ENCODE measurements at places on chromosomes 4 and X.

GRCh38 chrX:7950865-7951264, 23.7 kb upstream of the PNPLA4 start:
- DNase-seq: peak; percentile 67

- DNase-seq: no peak
Measured at GRCh38 chr4:73142995-73143547, 73.6 kb upstream of the COX18 start.

- no peak for DNase-seq
Measured at GRCh38 chrX:47226071-47226470, 6.7 kb upstream of the USP11 start.

DNA sequence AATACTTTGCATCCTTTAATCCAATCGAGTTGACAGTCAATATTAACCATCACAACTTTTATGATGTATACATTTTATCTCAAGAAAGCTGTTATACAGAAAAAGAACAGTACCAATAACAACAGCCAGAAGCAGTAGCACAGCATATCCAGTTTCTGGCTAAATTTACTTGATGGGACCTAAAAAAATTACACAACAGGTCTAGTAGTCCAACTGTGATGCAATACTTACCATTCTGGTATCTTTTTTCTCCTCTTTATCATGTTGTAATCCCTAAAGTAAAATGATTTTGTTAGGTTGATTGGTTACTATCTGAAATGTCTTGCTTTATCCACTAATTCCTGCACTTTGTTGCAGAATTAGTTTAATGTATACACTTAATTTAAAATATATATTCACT, 1150.6 kb downstream of the FAT4 start:
- no peak for DNase-seq

DNA sequence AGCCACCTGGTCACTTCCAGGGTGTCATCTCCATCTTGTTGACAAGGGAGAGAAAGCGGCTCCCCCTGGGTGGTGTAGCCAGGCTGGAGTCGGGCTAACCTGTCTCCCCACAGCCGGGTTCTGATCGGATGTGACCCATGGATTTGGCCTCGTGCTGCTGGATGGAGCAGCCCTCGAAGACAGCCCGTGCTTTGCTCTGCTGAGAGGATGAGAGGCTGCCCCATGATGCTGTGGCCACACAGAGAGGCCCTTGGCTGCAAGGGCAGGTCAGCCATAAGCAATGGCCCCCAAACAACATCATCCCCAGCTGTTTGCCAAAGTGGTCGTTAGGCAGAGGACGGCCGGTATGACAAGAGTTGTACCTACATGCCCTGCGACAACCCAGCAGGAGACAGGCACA, 106.6 kb downstream of the HMX1 start:
- DNase-seq: no peak

- DNase-seq: no peak
Measured at GRCh38 chrX:151510203-151510602, 53.3 kb upstream of the PASD1 start.

GRCh38 chr4:108933046-108933445, 170.2 kb upstream of the ETNPPL start:
- DNase-seq: no peak

GRCh38 chr4:3079694-3080123, 5.2 kb downstream of the HTT start:
- DNase-seq: peak; percentile 84

DNA sequence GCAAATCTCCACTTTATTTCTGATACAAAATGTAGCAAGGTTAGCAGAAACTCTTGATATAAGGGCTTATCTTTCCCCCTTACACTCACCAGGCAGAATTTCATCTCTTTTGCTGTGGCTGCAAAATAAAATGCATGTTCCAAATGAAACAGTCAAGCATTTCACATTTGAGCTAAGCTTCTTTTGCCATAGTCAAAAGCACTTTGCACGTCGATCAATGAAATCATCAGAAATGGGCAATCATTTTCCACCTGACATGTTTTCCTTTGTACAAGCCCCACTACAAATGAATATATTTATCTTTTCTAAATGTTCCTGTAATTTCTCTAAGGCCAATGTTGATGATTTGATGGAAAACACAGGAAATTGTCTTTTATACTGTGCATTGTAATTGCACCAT, 178.4 kb downstream of the ANKRD50 start:
- no peak for DNase-seq

- DNase-seq: no peak
Measured at GRCh38 chrX:48956728-48957414, 536 bp downstream of the OTUD5 start.

- DNase-seq: no peak
Measured at GRCh38 chrX:33126469-33126868, 84.9 kb downstream of the DMD start.
